ENCODE measurements at places on chromosomes 4 and X.

- no peak for DNase-seq
These were observed 322.2 kb downstream of the IQCM start for GRCh38 chr4:149493492-149493891.

DNA sequence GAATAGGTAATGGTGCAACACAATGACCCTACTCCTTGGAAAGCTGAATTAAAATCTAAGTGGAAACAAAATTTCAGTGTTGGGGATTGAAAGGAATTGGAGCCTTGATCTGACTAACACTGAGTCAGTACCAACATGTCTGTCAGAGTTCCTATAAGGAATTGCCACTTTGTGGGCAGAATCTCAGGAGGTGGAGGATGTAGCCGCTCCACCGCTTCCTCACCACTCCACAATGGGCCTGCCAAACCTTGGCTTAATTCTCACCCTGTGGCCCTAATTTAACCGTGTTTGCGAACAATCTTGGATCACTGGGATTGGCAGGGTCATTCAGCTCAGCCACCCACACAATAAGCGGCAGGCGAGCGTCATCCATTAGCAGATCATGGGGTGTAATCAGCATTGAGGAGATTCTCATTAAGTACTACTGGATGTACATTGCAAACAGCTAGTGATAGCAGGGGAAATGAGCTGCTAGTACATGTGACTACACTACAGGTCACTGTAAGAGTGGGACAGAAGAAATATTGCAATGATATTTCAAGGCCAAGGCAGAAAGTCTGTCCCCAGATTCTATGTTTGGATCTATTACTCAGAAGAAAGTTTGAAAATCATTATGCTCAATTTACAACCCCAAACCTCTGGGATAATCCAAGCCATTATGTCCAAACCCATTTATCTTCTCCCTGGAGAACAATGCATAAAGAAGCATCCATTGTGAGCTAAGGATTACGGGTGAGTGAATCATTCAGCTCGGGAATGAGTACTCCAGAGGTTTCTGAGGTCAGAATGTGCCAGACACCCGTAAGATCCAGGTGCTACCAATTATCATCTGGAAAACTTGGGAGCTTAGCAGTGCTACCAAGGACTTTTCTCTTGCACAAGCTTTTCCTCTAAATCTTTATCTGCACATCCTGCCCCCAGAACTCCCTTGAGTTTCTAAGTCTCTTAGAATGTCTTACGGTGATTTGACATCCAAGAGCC is 5.8 kb downstream of the SRPX start:
- DNase-seq: no peak

GRCh38 chr4:1627417-1628313 is 56.4 kb downstream of the FAM53A start:
- no peak for DNase-seq

GRCh38 chrX:101357166-101357795 is 8.7 kb upstream of the TIMM8A start:
- no peak for DNase-seq

DNA sequence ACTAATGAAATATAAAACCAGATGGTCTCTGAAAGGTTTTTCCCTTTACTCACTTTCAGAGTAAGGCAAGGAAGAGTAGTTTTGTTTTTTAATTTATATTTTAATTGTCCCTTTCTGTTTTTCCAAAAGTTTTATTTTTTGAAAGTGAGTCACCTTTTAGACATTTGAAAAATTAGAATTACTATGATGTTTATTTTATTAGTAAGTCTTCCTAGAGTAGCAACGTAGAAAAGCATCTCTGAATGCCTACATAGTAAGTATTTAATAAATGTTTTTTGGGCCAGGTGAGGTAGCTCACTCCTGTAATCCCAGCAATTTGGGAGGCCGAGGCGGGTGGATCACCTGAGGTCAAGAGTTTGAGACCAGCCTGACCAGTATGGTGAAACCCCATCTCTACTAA is 51.1 kb downstream of the TET2 start:
- no peak for DNase-seq

GRCh38 chr4:177519481-177520260 is 77.4 kb upstream of the AGA start:
- no peak for DNase-seq

DNA sequence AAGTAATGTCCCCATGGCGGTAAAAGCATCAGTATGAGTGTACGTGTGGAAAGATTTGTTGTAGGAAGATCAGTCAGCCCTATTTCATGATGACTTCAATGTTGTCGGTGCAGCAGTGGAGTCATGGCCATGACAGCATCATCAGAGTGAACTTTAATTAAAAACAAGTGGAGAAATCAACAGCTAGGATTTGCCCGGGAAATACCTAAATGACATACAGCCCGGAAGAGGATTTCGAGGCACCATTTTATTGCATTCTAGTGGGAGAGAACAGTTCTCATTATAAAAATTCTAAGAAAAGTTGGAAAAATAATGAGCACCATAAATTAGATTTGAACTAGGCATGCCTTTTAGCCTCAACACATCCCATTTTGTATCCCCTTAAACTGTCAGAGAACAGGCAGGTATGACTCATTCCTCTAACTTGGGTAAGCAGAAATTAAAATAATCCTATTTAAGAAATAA is 170.1 kb downstream of the SHROOM3 start:
- DNase-seq: no peak

- DNase-seq: no peak
These were observed 619.2 kb upstream of the GNPDA2 start for GRCh38 chr4:45345558-45345957.

GRCh38 chrX:118062817-118063615 is 53.6 kb downstream of the KLHL13 start:
- DNase-seq: no peak

DNA sequence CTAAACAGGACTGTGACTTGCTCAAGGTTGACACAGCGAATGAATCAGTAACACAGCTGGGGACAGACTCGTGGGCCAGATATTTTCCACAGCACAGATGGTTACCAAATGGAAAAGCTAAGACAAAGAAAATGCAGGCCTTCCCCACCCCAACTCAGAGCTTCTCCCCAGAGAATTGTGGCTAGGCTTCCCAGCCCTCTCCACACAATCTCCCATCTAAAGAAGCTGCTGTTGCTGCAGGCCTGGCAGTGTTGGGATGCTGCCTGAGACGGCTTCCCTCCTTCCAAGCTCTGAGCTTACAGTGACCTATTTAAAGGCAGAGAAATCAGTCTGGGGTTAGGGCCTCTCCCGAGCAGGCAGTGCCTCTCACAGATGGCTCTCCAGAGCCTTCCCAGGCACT is 46.5 kb upstream of the PGRMC1 start:
- DNase-seq: no peak

DNA sequence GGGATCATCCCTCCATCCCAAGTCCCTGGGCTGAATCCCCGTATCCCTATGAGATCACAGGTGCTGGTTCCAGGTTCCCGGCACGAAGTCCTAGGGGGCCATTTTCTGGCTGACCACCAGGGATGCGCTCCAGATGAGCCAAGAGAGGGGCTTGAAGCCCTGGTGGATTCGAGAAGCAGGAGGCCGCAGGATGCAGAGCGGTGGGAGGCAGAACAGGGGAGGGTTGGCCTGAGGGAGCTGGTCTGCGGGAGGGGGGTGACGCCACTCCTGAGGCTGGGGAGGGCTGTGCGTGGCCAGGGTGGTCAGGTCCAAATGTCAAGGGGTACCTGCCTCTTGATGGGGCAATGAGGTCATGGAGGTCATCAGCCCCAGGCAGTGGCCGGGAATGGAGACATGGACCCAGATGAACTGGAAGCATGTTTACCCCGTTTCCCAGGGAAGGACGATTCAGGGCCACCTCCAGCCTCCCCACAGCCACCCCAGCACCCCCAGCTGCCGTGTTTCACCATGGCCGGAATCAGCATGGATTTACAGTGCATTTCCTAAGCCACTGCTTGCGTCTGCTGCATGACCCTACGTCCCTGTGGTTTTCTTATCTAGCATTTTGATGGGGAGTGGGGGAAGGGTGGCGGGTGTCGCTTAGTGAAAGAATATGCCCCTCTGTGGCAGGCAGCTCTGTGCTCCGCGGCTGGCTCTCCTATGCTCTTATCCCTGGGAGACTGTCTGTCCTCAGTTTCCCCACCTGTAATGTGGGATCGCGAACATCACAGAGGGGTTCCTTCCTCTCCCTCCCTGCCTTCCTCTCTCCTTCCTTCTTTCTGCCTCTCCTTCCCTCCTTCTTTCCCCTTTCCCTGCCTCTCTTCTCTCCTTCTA is 17.0 kb upstream of the HTRA3 start:
- DNase-seq: no peak

- no peak for DNase-seq
These were observed 727.6 kb downstream of the TRAM1L1 start for GRCh38 chr4:116357758-116358157.

DNA sequence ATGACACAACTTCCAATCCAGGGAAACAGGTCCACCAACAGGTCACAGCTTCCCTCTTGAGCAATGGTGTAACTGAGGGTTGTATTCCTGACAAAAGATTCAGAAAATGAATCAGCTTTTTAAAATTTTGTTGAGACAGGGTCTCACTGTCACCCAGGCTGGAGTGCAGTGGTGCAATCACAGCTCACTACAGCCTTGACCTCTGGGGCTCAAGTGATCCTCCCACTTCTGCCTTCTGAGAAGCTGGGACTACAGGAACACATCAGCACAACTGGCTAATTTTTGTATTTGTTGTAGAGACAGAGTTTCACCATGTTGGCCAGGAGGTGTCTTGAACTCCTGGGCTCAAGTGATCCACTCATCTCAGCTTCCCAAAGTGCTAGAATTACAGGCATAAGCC is 43.7 kb downstream of the SAT1 start:
- no peak for DNase-seq

GRCh38 chr4:70138751-70139150 is 15.3 kb upstream of the PRR27 start:
- no peak for DNase-seq

DNA sequence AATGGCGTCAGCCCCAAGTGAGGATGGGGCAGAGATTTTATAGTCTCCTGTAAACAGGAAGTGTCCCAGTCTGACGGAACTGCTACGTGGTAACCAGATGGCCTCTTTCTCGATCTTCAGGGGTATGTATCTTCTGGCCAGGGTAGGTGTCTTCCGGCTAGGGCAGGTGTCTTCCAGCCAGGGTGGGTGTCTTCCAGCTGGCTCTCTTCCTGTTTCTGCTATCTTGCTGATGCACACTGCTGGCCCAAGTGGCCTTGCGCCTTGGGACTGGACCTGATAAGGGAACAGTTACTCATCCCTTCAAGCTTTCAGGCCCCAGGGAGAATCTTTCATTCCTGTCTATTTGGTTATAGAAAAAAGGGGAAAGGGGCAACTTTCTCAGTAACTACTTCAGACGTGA is 178.7 kb upstream of the MAGEE2 start:
- no peak for DNase-seq

DNA sequence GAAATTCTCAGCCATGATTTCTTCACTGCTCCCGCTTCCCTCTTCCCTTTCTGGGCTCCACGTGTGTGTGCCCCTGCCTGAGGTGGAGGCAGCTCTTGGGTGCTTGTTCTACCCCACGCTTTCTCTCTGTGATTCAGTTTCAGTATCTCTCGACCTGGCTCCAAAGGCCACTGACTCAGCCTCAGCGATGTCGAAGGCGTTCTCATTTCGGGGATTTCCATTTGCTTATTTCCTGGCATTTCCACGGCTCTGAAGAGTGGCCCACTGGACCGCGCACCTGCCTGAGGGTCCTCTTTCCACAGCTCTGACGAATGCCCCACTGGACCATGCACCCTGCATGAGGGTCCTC is 52.4 kb downstream of the GAK start:
- DNase-seq: no peak

GRCh38 chrX:30597216-30598012 is 19.8 kb upstream of the TASL start:
- DNase-seq: no peak

DNA sequence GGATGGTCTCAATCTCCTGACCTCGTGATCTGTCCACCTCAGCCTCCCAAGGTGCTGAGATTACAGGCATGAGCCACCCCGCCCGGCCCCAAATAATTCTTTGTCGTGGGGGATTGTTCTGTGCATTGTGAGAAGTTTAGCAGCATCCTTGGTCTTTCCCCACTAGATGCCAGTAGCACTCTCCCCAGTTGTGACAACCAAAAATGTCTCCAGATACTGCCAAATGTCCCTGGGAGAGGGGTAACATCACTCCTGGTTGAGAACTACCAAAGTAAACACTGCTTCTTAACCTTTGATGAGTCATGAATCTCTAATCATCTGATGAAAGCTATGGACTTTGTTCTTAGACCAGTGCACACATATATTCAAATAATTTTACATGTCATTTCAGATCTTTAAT is 90.7 kb upstream of the BRS3 start:
- no peak for DNase-seq

Data from activated gamma-delta T cell (primary cell).